ENCODE measurements at places on chromosomes 7 and 10.

- no peak for DNase-seq
Measured at GRCh38 chr10:104658067-104658466, 17.0 kb downstream of the SORCS3 start.

DNA sequence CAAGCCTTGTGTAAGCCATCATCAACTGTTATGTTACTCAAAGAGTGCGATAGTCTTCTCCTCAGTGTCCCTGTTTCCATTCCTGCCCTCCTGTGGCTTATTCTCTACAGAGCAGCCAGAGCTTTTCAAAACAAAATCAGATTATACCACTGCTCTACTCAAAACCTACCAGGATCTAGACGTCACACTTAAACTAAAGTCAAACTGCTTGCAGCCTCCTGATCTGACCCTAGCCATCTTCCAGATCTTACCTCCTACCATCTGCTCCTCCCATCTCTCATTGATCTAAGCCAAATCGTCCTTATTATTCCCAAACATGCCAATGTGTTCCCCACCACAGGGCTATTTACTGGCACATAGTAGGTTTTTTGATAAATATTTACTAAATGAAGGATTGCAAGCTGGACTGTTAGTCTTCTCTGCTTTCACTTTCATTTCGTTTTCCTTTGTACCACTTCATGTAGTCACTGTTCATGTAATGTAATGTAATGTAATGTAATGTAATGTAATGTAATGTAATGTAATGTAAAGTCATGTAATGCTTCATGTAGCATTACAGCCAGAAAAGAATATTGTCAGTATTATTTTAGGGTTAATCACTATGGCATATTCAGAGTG lies 116.1 kb downstream of the GPR37 start:
- DNase-seq = no peak

DNA sequence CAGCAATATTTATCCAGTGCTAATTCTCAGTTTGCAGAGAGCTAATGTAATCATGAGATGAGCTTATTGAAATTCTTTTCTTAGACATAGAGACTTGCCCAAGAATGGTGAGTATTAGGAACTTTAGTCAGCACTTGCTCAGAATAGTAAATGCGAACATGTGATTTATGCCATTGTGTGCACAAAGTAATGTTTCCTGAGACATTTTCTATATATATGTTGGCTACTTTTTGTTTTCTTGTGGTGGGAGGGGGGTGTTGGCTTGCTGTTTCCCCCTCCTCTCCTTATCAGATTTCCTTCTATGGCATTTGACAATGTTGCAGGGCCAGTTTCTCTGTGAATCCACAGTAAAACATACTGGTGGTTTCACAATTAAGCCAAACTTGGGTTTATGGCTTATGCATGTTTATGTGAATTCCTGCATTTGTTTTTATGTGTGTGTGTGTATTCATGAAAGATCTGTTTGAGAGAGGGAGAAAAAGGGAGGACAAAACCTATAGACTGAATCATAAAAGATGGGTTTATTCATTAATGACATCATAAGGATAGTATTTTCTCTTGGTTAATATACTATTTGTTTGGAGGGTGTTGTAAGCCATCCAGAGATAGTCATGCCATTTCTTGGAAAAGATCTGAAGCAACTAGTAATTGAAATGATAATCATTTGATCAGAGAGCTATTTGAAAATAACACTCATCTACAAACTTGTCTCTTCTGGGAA lies 36.3 kb downstream of the ARID5B start:
- peak; percentile 67 for DNase-seq

DNA sequence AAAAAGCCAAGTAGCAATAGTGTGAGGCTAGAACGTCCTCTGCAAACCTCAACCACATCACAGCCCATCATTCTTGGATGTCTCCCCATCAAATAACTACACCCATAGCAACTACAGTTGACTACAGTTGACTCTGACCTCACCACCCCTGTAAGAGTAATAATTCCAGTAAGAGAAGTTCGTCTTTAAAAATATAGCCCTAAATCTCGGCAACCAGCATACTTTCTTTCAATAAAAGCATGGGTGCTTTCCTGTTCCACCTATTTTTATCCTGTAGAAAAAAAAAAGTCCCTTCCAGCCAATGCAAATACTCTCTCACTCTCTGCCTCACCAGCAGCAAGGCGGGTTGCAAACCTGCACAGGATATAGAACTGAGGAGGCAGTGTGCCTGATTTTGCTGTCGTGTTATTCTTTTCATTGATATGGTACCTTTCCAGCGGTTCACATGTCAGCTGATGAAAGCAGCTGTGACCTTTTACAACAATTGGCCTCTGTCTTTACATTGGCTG lies 187.5 kb upstream of the NFE2L3 start:
- DNase-seq = no peak

GRCh38 chr7:12851841-12852240 lies 164.4 kb downstream of the ARL4A start:
- DNase-seq = peak; percentile 48

GRCh38 chr10:108801775-108802517 lies 1121.4 kb downstream of the XPNPEP1 start:
- peak; percentile 90 for DNase-seq

GRCh38 chr7:92446869-92447344 lies 375 bp upstream of the GATAD1 start:
- DNase-seq = no peak
